ENCODE measurements at places on chromosomes 2 and 18.

- no peak for DNase-seq
These were observed 248.0 kb upstream of the HS6ST1 start for GRCh38 chr2:128566671-128567070.

DNA sequence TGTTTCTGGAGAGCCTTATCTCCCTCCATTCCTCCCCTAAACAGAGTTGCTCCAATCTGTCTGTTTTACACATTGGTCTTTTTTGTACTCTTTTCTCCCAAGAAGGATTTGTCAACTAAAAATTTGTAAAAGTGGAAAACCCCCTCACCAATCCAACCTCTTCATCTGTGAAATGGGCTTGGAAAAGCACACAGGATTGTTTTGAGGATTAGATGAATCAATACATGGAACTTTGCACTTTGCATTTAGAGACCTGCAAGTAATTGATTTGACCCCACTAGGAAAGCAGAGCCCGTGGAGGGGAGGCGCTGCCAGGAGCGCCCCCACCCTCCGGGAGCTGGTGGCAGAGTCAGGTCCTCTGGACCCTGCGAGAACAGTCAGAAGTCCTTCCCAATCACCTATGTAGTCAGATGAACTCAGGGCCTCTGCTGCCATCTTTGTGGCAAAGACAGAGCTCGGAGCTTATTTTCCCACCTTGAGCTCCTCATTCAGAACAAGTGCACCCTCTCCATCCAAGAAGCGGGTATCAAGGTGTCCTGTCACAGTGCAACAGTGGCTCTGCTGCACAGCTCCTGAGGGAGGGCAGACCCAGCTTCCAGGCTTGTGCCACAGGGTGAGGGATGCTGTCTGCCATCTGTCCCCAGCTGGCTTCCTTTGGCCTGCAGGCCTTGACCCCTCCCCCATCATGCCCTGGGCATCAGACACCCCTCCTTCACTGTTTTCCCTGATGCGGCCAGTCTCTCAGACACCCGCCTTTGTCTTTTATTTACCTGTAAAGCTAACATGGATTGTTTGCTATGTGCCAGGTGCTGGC is 1.7 kb upstream of the TMEM185B start:
- no peak for DNase-seq

GRCh38 chr18:7876354-7877104 is 309.4 kb downstream of the PTPRM start:
- DNase-seq = no peak

DNA sequence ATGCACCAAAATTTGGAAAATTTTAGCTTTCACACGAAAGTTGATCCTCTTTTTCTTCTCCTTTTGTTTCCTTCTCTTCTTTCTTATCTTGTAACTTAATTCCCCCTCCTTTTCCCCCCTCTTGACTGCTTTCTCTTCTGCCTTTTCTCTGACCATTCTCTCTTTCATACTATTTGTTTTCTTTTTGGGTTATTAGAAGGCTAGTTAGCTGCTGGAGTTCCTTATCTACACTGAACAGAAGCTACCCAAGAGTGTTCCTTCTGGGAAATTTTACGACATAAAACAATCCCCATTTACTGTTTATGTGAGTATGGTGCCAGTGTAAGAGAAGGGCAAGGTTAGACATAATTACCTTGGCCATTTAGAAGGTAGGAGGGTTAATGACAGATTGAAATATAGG is 218.4 kb upstream of the DTNA start:
- DNase-seq = no peak

DNA sequence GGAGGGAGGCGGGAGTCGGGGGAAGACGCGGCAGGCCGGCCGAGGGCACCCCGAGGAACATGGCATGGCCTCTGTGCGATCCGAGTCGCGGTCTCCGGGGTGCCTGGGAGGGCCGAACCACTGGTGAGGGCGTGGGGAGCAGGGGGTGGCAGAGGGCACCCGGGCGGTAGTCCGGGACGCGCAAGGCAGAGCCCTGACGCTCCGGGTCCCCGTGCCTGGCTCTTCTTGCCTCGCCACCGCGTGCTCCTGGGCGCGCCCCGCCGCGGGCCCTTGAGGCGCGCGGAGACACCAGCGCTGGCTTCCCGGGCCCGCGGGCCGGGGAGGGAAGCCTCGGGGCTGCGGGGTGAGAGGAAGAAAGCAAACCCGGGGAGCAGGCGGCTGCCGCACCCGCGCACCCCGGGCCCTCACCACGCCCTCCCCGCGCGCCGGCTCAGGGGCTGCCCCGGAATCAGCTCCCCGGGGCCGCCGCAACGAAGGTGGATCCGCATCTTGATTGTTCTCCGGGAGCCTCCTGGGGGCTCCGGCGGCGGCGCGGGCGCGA is 4.3 kb downstream of the SOX11 start:
- DNase-seq = no peak

DNA sequence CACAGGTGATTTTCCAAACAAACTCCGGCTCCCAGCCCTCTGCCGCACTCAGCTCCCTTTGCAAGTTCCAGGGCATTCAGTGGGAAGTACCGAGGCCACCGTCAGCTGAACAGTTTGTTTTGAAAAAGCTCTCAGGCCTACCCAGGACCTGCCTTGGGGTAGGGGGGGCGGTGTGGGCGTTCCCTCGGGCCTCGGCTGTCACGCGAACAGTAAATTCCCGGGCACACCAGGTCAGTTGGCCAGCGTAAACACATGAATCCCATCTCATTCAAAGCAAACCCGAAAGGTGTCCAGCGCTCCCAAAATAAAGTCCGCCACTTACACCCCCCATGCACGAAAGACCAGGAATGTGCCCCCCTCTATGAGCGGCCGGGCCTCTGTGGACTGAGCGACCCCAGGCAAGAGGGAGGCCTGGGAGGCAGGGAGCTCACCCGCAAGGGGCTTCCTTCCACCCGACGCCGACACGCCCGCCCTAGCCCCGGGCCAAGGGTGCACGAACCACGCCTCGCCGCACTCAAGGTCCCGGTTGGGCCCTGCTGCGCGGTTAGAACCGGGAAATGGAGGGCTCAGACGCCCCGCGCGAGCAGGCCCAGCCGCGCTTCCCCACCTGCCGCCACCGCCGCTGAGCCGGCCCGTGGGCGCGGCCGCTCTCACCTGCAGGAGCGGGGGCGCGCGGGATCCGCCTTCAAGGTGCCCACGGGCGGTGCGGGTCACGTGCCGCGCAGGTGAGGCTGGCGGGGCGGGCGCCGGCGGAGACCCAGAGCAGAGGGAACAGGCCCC is at the start of gene WDSUB1:
WDSUB1 (minus strand) TSS at position 775 of the 780 bp plus-strand sequence. CDS start 3,634 bp downstream, outside the sequence.
- no peak for DNase-seq

GRCh38 chr2:70709275-70710037 is 58.5 kb downstream of the ADD2 start:
- no peak for DNase-seq

- no peak for DNase-seq
These were observed 61.9 kb downstream of the AFTPH start for GRCh38 chr2:64586054-64586453.

DNA sequence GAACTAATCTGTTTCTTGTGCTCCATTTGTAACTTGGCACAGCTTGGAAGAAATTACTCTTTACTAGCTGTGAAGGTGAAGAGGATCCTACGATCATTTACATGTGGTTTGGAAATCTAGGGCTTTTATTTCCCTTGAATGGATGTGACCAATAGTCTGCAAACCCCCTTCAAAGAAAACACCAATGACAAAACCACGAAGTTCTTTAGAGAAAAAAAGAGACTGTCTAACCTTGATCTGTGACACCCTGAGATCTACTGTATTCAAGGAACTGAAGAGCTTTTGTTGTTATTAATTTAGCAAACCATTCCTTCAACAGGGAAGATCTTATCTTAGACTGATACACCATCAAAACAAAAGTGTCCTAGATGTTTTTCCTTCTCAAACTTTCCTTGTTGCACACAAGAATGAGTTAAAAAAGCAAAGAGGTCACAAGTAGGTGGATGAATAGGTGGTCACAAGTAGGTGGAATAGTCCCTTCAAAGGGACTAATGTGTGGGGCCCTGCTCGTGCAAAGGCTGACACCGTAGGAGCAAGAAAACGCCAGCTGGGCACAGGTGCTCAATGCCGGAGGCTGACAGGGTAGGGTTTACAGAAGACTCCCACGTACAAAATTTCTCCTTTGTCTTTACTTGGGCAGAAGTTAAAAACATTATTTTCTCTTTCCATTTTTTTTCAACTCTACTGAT is 95.6 kb upstream of the ITGB6 start:
- no peak for DNase-seq

- no peak for DNase-seq
These were observed 2.0 kb upstream of the ITGA6 start for GRCh38 chr2:172425336-172425735.

GRCh38 chr18:1015777-1016176 is 111.1 kb downstream of the ADCYAP1 start:
- no peak for DNase-seq

GRCh38 chr2:118954297-118955060 is 12.5 kb downstream of the MARCO start:
- no peak for DNase-seq

DNA sequence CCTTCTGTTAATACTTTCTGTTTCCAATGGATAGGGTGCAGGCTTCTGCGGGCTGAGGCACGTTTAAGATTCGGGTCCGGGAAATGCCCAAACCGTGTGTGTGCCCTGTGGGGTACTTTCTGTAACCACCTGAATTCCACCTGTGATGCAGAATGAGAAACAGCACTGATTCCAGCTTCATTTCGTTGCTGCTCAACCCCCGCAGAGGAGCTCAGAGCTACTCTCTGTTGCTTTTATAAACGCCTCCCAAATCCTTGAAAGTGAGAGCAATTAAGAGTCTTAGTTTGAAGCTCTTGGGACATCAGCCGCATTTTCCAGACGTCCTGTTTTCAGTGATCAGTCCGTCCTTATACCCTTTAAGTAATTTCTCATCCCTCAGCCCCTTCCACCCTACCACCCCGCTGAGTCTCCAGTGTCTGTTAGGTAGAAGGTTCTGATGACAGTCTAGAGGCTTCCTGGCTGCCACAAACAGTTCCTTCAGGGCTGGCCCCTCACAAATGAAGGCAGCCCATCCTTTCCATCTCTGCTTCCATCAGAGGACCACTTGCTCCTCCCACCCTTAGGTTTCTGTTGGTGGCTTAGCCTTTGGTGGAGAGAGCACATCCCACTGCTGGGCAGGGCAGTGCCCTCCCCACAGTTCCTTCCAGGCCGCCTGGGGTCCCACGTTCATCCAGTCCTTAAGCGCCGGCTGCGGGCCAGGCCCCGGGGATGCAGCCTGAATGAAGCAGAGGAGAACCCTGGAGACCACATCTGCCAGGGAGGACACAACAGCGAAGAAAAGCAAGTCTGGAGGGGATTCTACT is 230.1 kb downstream of the SEPTIN10 start:
- DNase-seq = no peak

DNA sequence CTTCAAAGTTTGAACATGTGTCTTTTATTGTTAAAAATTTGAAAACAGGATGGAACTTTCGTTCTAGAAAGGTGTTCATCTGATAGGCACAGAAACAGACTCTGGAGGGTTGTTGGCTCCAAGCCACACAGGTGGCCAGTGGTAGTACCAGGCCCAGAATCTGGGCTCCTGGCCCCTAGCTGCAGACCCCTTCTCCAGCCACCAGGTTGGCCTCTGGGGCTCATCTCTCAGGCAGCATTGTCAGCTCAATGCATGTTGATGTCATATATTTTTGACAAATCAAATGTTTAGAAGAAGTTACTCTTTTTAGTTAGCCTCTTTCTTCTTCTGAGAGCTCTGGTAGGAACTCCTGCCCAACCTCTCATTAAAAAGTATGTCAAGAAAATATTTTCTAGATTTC is 34.5 kb upstream of the CHRNA1 start:
- DNase-seq = no peak

DNA sequence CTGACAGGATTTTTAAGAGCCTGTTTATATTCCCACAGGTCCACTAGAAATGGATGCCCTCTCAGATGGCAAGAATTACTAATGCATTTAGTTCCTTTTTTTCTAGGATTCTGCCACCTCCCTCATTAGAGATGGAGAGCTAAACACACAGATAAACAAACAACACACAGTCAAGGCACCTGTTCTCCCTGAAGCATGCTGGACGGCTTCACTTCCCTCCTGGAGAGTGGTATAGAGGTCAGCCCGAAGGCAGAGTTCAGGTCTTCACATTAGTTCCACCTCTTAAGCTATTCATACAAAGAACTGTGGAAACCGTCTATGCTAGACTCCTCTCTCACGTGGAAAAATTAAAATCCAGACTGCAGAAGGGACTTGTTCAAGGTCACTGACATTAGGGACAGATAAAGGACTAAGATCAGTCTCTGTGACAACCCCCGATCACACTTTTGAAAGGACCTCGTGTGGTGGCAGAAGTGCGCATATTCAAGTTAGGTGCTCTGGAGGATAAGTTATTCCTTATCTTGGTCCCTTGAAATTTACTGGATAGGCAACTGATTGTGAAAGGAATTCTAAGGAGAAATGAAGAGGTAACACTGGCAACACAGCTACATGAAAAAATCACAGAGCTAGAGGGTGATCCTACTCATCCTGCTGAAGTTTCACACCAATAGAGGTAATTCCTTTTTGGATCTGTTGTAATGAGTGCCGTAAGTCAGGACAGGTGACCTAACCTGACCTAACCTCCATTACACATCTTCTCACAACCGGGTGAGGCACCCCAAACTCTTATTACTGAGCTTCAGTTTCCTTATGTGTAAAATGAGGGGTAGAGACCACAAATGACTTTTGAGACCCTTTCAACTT is 75.1 kb downstream of the SPRED2 start:
- no peak for DNase-seq

GRCh38 chr2:104787298-104788065 is 66.4 kb upstream of the POU3F3 start:
- DNase-seq = no peak

GRCh38 chr2:20350041-20350712 is 467 bp downstream of the PUM2 start:
- DNase-seq = peak; percentile 68

GRCh38 chr2:127482031-127482430 is 44.3 kb downstream of the IWS1 start:
- DNase-seq = no peak

GRCh38 chr2:9749546-9750223 is 93.6 kb upstream of the TAF1B start:
- no peak for DNase-seq

DNA sequence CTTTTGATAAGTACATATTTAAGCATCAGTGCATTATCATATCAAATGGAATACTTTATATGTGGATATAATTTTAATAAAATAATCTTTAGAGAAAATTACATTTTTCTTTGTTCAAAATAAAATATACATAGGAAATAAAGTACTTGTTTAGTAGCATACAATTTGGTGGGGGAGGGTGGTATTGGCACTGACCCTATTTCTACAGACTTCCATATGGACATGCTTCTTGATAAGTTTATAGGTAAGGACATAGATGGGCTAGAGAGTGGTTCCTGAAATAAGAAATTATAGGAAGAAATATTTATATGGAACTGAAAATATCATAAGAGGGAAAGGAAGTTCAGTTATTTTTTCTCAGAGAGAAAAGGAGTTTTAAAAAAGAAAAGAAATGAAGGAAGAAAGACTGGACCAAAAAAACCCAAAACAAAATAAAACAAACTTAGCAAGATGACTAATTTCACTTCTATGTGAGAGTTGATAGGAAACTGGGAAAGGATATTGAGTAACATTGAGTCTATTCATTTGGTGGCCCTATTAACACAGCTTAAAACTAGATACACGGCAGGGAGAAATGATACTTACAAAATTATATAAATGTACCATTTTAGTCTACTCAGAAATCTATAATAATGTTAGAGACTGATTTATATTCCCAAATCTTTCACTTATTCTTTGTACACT is 505.9 kb downstream of the ERBB4 start:
- no peak for DNase-seq
